ENCODE measurements at places on chromosomes 3 and 15. TPM values are rescaled to one million over a fixed set of nuclear protein-coding genes. Genes with fewer than 3 reads are reported as not detected.
A peak's percentile ranks its signal among the peaks of the same experiment; 100 is the strongest.

- DNase-seq: no peak
These were observed 775.9 kb downstream of the AGBL1 start for GRCh38 chr15:86855307-86856291.

GRCh38 chr3:145286937-145287336 lies 874.0 kb downstream of the PLOD2 start:
- no peak for DNase-seq

Gene ABHD17C
- total RNA-seq: 6.2 TPM

DNA sequence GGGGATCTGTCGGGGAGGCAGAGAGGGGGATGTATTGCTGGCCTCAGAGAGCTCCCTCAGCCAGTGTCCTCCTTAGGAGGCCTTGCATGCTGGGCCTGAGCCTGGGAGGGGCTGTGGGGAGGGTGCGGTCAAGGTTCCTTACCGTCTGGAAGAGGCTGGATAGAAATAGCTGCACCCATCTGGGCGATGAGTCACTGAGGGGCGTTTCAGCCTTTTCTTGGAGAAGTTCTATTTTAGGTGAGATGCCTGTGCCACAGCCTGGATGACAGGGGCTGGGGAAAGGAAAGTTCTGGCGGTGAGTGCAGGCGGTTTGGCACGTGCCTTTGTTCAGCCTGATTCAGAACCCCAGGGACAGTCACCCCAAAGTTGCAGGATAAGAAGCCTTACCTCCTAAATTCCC lies 35.7 kb upstream of the APEH start:
- DNase-seq: no peak

DNA sequence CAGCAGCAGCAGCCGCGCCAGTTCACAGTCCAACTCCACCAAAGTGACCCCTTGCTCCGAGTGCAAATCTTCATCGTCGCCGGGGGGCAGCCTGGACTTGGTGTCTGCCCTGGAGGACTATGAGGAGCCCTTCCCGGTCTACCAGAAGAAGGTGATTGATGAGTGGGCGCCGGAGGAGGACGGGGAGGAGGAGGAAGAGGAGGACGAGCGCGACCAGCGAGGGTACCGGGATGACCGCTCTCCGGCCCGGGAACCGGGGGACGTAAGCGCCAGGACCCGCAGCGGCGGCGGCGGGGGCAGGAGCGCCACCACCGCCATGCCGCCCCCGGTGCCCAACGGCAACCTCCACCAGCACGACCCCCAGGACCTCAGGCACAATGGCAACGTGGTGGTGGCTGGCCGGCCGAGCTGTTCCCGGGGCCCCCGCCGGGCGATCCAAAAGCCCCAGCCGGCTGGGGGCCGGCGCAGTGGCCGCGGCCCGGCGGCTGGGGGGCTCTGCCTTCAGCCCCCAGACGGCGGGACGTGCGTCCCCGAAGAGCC lies 224.1 kb upstream of the IL12A start:
- DNase-seq: peak; percentile 79

Gene KLHDC8B
- 74.6 TPM for total RNA-seq

- no peak for DNase-seq
These were observed 308.3 kb upstream of the CCDC54 start for GRCh38 chr3:107068980-107069379.

DNA sequence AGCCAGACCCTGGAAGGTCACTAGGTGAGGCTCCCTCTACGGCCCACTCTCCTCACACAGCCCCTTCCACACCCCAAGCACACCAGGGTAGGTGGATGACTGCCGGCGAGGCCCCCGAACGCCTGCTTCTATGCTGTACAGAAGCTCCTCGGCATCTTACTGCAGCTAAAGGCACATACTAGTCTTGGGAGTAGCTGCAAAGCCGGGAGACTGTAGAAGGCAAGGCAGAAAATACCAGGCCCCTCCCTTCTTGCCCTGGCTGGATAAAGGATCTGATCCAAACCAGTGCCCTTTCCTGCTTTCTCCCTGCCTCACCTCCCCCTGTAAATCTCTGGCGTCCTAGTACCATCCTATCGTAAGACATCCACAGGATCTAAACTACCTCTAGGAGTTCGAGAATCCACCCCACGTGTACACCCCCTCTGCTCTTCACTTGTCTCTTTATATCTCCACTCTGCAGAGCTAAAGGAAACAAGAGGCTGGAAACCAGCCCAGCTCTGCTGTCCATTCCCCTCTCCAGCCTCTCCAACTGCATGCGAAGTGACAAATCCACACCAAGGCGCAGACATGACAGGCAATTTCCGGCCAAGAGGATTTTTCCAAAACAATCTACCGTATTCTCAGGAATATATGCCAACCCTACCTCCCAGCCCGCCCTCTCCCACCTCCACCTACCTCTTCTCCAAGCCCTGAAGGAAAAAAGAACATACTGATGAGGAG lies 11.8 kb downstream of the TNK2 start:
- peak; percentile 78 for DNase-seq

GRCh38 chr3:151838574-151839312 lies 24.8 kb downstream of the AADAC start:
- DNase-seq: peak; percentile 21

GRCh38 chr3:55511895-55512570 lies 24.9 kb upstream of the WNT5A start:
- DNase-seq: no peak

Gene CCDC13
- 0.96 TPM for total RNA-seq

- DNase-seq: no peak
These were observed 91.6 kb downstream of the FOXB1 start for GRCh38 chr15:60095711-60096110.

- DNase-seq: no peak
These were observed 96.5 kb downstream of the LIPC start for GRCh38 chr15:58528188-58528870.

GRCh38 chr3:102053375-102053989 lies 204.2 kb downstream of the NFKBIZ start:
- DNase-seq: no peak

- no peak for DNase-seq
These were observed 755.8 kb downstream of the ROBO1 start for GRCh38 chr3:79011821-79012529.

GRCh38 chr15:78177447-78177873 lies 28.3 kb downstream of the IDH3A start:
- DNase-seq: peak; percentile 74

DNA sequence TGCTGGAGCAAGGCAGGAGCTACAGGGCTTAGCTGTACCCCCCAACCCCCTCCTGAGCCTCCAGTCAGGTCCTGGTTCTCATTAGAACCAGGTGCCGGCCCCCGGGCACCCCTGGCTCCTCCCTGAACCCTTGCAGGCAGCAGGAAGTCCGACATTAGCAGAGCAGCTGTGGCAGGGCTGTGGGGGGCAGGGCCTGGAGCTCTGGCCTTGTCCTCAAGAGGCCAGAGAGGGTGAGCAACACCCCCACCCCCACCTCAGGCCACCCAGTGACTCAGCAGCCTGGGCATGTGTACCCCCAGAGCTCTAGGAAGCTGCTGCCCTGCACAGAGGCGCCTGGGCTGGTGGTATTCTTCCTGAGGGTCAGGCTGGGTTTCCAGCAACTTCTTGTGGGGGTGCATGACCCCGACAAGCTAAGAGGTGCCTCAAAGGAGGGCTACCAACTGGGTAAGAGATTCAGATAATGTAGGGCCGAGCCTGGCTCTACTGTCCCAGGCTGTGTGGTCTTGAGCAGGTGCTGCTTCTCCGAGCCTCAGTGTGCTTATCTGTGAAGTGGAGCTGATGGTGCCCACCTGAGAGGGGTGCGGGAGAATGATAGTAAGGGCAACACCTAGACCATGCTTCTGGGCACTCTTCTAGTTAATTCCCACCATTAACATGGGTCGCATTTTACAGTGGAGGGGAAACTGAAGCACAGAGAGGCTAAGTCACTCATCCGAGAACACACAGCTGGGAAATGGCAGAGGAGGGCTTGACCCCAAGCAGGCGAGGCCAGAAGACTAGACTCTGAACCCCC lies 16.0 kb downstream of the H1-8 start:
- peak; percentile 72 for DNase-seq

GRCh38 chr15:31556494-31557150 lies 230.0 kb downstream of the KLF13 start:
- no peak for DNase-seq

GRCh38 chr15:82709081-82709420 lies 624 bp downstream of the AP3B2 start:
- no peak for DNase-seq

Gene CHRNA7
- total RNA-seq: 1.5 TPM

DNA sequence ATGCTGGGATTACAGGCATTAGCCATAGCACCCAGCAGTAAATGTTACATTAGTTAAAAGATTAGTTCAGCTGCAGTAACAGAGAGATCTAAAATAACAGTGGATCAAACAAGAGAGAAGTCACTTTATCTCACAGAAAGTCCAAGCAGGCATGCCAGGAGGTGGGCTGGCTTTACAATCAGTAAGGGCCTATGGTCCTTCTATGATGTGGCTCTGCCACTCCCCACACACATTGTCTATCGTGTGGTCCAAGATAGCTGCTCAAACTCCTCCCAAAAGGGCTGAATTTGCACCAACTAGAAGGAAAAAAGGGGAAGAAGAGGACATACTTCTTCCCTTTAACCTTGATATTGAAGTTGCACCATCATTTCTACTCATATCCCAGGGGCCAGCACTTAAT lies 4.6 kb upstream of the RUVBL1 start:
- no peak for DNase-seq

Gene UACA
- 61.6 TPM for total RNA-seq

Gene IL17RE
- total RNA-seq: 1.0 TPM

Gene PLSCR2
- total RNA-seq: 0.23 TPM

GRCh38 chr15:75680007-75680789 lies 32.5 kb downstream of the CSPG4 start:
- DNase-seq: no peak

Gene CCR3
- not detected for total RNA-seq

- no peak for DNase-seq
These were observed 27.1 kb downstream of the EHD4 start for GRCh38 chr15:41945221-41945620.

Gene TRIM42
- not detected for total RNA-seq

GRCh38 chr3:174287705-174288104 lies 571.4 kb upstream of the NAALADL2 start:
- DNase-seq: no peak

- no peak for DNase-seq
These were observed 195.0 kb upstream of the EPHA3 start for GRCh38 chr3:88912294-88912877.

Gene ADAMTS7
- total RNA-seq: 38.8 TPM

- peak; percentile 84 for DNase-seq
These were observed 1.3 kb downstream of the SLC6A6 start for GRCh38 chr3:14403619-14404155.

GRCh38 chr3:196292286-196292923 lies 4.9 kb upstream of the PCYT1A start:
- no peak for DNase-seq

DNA sequence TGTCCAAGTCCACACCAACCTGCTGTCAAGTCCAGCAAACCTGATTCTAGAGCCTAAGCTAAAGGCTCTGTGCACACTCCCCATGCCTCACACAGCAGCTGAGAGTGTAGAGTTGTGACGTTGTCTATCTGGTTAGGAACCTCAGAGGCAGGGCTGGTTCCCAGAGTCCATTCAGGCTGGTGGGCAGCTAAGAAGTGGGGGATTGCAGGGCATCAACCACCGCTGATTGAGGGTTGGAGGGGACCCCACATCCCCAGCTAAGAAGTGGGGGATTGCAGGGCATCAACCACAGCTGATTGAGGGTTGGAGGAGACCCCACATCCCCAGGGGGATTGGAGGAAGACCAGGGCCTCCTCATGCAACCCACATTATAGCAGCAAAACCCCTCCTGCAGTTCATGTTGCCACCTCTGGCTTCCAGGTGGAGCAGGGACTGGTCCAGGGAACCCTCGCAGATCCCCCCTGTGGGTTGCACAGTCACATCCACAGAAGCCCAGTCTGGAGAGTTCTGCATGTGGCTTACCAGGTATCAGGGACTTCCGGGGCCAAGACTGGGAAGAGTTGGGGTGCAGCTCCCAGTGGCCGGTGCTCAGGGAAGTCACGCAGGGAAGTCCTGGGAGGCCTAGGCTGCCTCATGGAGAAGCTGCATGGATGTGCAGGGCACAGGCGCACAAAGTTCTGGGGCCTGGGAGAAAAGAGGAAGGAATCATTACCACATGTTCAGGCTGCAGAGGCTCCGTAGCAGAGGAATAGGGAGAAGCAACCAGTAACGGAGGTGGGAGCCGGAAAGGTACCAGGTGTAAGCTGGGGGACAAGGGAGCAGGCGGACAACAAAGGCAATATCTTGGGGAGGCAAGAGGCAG lies 71.4 kb upstream of the PCSK6 start:
- no peak for DNase-seq

Gene BNC1
- 2.1 TPM for total RNA-seq

Gene MST1R
- 1.7 TPM for total RNA-seq

Gene MESP2
- 0.29 TPM for total RNA-seq
